ENCODE measurements at places on chromosomes 2 and 18. TPM values are rescaled to one million over a fixed set of nuclear protein-coding genes. Genes with fewer than 3 reads are reported as not detected.

GRCh38 chr2:24304098-24304497 lies 56.2 kb downstream of the ITSN2 start:
- DNase-seq = peak; percentile 70
- peak overlapping the region; percentile 32 for H3K27ac ChIP-seq
- no peaks in the 10 kb centered on the region for H3K27me3 ChIP-seq
- H3K36me3 ChIP-seq = peaks cover 73% of the 10 kb centered on the region
- peaks cover 6% of the 10 kb centered on the region for H3K4me1 ChIP-seq
- H3K4me3 ChIP-seq = no peak overlapping the region

GRCh38 chr2:147862859-147863516 lies 18.2 kb downstream of the ACVR2A start:
- no peak overlapping the region for H3K4me3 ChIP-seq
- no peaks in the 10 kb centered on the region for H3K27me3 ChIP-seq
- no peak for DNase-seq
- peaks cover 4% of the 10 kb centered on the region for H3K4me1 ChIP-seq

DNA sequence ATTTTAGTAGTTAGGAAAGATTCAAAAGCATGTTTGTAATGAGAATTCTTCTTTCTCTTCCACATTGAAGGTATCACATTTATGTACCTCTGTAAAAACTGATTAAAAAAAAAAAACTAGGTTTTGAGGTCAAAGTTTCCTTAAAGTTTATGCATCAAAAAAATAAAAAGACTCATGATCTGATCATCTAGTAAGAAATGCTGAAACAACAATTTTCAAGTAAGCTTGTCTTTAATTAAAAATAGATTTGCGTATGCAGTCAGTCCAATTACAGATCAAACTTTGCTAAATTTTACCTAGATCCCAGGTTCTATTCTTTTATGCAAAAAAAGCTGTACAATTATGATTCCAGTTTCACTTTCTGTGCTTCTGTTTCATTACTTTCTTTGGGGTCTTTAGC lies 409.0 kb downstream of the XIRP2 start:
- H3K4me3 ChIP-seq = no peak overlapping the region
- H3K27ac ChIP-seq = no peak overlapping the region
- H3K36me3 ChIP-seq = no peaks in the 10 kb centered on the region
- DNase-seq = no peak
- peaks cover 14% of the 10 kb centered on the region for H3K4me1 ChIP-seq
- H3K27me3 ChIP-seq = peaks cover 60% of the 10 kb centered on the region

DNA sequence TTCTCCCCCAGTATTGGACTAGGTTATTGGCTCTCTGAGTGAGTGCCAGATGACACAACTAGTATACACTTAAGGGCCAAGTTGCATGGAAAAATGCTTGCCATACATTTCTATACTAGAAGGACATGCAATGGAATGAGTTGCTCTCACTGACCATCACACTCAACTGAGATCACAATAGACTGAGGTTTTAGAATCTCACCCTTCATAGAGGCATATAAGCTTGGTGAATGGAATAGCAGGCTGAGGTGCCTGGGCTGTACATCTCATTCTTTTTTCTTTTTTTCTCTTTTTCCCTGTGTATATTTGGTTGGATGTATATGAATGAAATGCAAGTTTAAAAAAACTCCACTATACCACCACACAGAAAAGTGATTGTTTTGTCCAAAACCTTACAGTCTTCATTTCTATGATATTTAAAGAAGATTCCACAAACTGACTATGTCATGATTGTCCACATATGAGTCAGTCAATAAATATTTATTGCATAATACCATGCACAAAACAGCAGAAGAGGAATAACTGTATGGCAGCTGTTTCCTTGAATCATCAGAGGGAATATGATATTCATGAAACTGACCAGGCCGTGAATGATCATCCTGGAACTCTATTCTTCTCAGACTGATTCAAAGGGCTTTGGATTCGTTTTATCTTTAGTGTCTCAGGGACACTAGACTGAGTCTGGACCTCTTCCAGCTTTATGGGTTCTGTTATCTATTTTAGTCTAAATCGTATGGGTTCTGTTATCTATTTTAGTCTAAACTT lies 122.6 kb upstream of the STK17B start:
- no peaks in the 10 kb centered on the region for H3K36me3 ChIP-seq
- no peak overlapping the region for H3K27ac ChIP-seq
- H3K27me3 ChIP-seq = no peaks in the 10 kb centered on the region
- no peak for DNase-seq

GRCh38 chr18:12374401-12374800 lies 2.6 kb downstream of the AFG3L2 start:
- DNase-seq = no peak
- no peaks in the 10 kb centered on the region for H3K27me3 ChIP-seq
- no peak overlapping the region for H3K4me3 ChIP-seq
- peaks cover 2% of the 10 kb centered on the region for H3K36me3 ChIP-seq
- H3K4me1 ChIP-seq = peaks cover 43% of the 10 kb centered on the region
- H3K27ac ChIP-seq = no peak overlapping the region

- H3K4me3 ChIP-seq = no peak overlapping the region
- DNase-seq = no peak
- no peaks in the 10 kb centered on the region for H3K36me3 ChIP-seq
- peaks cover 5% of the 10 kb centered on the region for H3K4me1 ChIP-seq
- no peak overlapping the region for H3K27ac ChIP-seq
These were observed 56.1 kb upstream of the GATA6 start for GRCh38 chr18:22113144-22113844.

DNA sequence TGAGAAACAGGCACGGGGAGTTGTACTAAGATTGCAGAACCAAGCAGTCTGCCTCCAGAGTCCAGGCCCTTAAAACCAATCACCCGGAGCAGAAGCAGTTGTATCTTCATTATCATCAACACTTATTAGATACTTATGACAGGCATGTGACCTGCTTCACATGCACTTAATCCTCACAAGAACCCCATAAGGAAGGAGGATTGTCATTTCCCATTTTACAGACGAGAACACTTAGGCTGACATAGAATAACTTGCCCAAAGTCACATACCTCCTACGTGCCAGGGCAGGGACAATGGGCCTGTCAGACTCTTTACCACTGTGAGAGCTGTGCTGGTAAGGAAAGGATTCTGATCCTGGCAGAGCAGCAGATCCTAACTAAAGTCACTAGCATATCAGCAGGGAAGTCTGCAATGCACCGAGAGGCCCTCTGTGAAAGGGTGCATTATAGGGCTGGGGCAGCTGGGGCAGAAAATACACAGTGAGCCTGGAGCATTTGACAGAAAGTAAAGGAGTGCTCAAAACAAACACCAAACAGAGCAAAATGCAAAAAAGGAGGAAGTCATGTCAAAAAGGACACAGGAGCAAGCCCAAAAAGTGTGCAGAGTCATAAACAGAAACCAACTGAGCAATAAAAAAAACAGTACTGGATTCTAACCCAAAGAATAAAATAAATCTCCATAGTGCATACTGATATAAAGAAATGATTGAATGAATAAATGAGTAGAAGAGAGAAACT lies 55.9 kb upstream of the SP3 start:
- no peaks in the 10 kb centered on the region for H3K36me3 ChIP-seq
- H3K27ac ChIP-seq = no peak overlapping the region
- no peak overlapping the region for H3K4me3 ChIP-seq

GRCh38 chr2:119715409-119716283 lies 36.6 kb downstream of the TMEM177 start:
- H3K27ac ChIP-seq = no peak overlapping the region
- H3K36me3 ChIP-seq = no peaks in the 10 kb centered on the region
- no peaks in the 10 kb centered on the region for H3K4me1 ChIP-seq

GRCh38 chr2:1492711-1493430 lies 79.6 kb downstream of the TPO start:
- H3K4me3 ChIP-seq = no peak overlapping the region
- H3K27me3 ChIP-seq = no peaks in the 10 kb centered on the region
- no peaks in the 10 kb centered on the region for H3K4me1 ChIP-seq
- no peak overlapping the region for H3K27ac ChIP-seq
- no peaks in the 10 kb centered on the region for H3K36me3 ChIP-seq
- DNase-seq = peak; percentile 39

DNA sequence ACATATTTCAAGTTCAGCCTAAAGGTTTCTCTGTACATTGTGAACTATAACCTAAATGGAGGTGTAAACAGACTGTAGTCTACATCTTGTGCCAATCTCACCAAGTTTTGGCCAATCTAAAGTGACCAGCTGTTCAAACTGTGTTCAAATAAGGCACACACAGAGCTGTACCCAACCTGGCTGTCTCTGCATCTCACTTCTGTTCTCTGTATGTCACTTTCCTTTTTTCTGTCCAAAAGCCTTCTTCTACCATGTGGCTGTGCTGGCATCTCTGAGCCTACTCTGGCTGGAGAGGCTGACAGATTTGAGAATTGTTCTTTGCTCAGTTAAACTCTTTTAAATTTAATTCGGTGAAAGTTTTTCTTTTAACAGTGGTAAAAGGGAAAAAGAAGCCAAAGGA lies 817.9 kb downstream of the SOCS6 start:
- no peak for DNase-seq
- no peaks in the 10 kb centered on the region for H3K27me3 ChIP-seq
- no peaks in the 10 kb centered on the region for H3K36me3 ChIP-seq

GRCh38 chr2:135960656-135961551 lies 24.5 kb downstream of the DARS1 start:
- H3K36me3 ChIP-seq = peaks cover 6% of the 10 kb centered on the region
- DNase-seq = no peak

GRCh38 chr18:71131918-71132317 lies 843.1 kb downstream of the SOCS6 start:
- no peak overlapping the region for H3K27ac ChIP-seq
- H3K4me1 ChIP-seq = no peaks in the 10 kb centered on the region
- no peak for DNase-seq
- no peak overlapping the region for H3K4me3 ChIP-seq

DNA sequence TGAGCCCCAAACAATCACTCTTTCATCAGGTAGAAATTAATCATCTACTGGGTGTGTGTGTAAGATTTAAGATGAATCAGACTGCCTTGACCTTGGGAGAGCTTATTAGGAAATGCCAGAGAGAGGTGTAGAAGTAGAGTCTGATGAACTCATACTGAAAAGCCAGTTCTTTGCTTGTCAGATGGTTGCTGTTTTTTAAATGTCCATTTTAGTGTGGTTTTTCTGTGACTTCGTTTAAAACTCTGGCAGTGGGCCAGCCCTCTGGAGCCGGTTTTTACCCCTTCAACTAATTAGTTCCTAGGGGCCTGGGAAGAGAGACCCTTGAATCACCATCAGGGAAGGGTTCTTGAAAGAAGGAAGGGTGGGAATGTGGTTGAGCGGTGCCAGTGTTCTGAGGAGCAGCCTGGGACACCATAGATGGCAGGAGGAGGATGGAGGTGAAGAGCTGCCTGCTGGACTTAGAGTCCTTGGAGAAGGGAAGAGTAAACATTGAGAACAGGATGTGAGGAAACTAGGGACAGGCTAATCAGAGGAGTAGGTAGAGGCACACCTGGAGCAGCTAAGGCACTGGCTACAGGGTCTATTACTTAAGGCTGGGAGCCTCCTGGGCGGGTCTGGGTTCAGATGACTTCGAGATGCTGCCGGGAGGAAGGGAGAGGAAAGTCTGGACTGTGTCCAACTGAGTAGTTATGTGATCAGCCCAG lies 66.1 kb downstream of the LRRFIP1 start:
- DNase-seq = peak; percentile 63
- no peaks in the 10 kb centered on the region for H3K27me3 ChIP-seq
- peak overlapping the region; percentile 98 for H3K27ac ChIP-seq
- peak overlapping the region; percentile 88 for H3K4me3 ChIP-seq

GRCh38 chr2:71235930-71236587 lies 9.2 kb upstream of the PAIP2B start:
- H3K4me1 ChIP-seq = no peaks in the 10 kb centered on the region
- DNase-seq = no peak
- H3K4me3 ChIP-seq = no peak overlapping the region
- no peak overlapping the region for H3K27ac ChIP-seq
- H3K27me3 ChIP-seq = no peaks in the 10 kb centered on the region
- no peaks in the 10 kb centered on the region for H3K36me3 ChIP-seq

- H3K4me3 ChIP-seq = no peak overlapping the region
- no peak for DNase-seq
- H3K36me3 ChIP-seq = no peaks in the 10 kb centered on the region
- H3K27me3 ChIP-seq = no peaks in the 10 kb centered on the region
- peaks cover 14% of the 10 kb centered on the region for H3K4me1 ChIP-seq
These were observed 10.8 kb upstream of the SMAD7 start for GRCh38 chr18:48961547-48961946.

GRCh38 chr18:59002974-59003594 lies 136.6 kb upstream of the SEC11C start:
- H3K27me3 ChIP-seq = no peaks in the 10 kb centered on the region
- no peak for DNase-seq
- H3K4me1 ChIP-seq = no peaks in the 10 kb centered on the region
- H3K27ac ChIP-seq = no peak overlapping the region
- H3K36me3 ChIP-seq = no peaks in the 10 kb centered on the region

DNA sequence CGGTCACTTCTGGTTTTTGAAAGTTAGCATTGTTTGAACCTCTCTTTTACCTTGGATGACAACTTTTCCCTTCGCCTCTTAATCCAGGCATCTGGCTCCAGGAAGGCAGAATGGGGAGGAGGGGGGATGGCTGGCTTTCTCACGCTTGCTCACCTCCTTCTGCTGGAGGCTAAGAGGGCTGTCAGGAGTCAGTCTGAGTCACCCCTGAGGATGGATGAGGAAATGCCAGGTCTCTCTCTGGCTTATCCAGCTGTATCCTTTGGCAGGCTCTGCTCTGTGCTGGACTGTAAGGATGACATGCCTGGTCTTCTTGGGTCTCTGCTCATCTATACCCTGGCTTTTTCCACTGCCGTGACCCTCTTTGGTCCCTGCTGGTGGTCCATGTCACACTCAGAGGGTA lies 142.9 kb upstream of the GYPC start:
- no peaks in the 10 kb centered on the region for H3K4me1 ChIP-seq
- H3K27me3 ChIP-seq = no peaks in the 10 kb centered on the region
- H3K4me3 ChIP-seq = no peak overlapping the region
- no peak overlapping the region for H3K27ac ChIP-seq

DNA sequence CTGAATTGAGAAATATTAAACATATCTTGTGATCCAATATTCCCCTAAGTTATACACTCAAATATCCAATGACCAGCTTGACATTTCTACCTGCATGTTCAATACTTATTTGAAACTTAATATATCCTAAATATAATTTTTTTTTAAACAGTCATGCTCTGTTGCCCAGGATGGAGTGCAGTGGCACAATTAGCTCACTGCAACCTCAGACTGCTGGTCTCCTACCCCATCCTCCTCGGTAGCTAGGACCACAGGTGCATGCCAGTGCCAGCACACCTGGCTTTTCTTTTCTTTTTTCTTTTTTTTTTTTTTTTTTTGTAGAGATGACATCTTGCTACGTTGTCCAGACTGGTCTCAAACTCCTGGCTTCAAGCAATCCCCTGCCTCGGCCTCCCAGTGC lies 4.2 kb downstream of the KYNU start:
- H3K4me3 ChIP-seq = no peak overlapping the region
- no peak overlapping the region for H3K27ac ChIP-seq
- H3K4me1 ChIP-seq = no peaks in the 10 kb centered on the region
- no peaks in the 10 kb centered on the region for H3K36me3 ChIP-seq
- no peak for DNase-seq
- H3K27me3 ChIP-seq = no peaks in the 10 kb centered on the region

DIPK1C gene
- not detected for total RNA-seq

CPLX4 gene
- not detected for total RNA-seq

CTNNA2 gene
- total RNA-seq = not detected

LOXHD1 gene
- 2.7 TPM for total RNA-seq

DUSP11 gene
- total RNA-seq = 17.9 TPM

ASB18 gene
- not detected for total RNA-seq

PLGLB2 gene
- 2.4 TPM for total RNA-seq

RAB6C gene
- total RNA-seq = not detected

NEU4 gene
- total RNA-seq = 0.23 TPM

UGT1A5 gene
- total RNA-seq = not detected

HOXD1 gene
- 4.1 TPM for total RNA-seq
